ENCODE measurements at places on chromosomes 13 and 19.

DNA sequence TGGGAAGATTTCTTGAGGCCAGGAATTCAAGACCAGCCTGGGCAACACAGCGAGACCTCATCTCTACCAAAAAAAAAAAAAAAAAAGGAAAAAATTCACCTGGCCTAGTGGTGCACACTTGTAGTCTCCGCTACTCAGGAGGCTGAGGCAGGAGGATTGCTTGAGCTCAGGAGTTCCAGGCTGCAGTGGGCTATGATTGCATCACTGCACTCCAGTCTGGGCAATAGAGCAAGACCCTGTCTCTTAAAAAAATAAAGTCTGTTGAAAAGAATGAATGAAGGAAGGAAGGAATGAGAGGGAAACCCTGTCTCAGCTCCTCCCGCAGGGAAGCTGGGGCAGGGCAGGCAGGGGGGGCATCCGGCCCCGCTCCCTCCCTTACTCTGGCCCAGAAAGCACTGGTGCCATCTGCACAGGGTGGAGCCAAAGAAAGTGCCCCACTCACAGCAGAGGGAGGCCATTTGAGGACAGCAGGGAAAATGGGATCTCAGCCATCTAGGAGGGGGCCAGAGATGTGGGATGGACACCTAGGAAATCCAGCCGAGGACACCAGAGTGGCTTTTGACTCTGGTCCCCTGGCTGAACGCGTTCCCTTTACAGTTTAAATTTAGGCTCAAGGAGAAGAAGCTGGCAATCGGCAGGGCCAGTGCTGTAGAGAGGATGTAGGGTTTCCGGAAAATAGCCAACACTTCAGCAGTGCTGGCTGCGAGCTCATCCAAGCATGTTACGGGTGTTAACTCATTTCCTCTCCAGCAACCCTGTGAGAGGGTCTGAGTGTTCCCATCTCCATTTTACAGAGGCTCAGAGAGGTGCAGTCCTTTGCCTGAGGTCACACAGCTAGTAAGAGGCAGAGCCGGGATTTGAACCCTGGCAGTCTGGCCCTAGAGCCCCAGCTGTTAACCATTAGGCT lies 3.6 kb upstream of the HPN start:
- DNase-seq: no peak

DNA sequence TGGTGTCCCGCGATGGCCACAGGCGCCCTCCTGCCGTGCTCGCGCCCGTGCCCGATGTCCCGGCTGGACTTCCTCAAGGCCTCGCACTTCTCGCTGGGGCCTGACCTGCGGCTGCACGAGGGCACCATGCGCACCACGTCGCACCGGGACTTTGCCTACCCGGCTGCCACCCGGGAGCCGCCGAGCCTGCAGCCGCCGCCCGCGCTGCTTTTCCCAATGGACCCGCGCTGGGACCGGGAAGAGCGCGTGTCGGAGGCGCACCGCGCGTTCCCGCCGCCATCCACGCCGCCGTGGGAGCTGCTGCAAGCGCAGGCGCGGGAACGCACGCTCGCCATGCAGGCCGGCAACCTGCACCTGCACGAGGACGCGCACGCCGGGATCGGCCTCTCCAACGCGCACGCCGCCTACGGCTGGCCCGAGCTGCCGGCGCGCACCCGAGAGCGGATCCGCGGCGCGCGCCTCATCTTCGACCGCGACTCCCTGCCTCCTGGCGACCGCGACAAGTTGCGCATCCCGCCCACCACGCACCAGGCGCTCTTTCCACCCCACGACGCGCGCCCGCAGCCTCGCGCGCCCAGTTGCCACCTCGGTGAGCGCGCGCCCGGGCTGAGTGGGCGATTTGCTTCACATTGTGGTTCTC lies 12.1 kb upstream of the PEX11G start:
- no peak for DNase-seq

DNA sequence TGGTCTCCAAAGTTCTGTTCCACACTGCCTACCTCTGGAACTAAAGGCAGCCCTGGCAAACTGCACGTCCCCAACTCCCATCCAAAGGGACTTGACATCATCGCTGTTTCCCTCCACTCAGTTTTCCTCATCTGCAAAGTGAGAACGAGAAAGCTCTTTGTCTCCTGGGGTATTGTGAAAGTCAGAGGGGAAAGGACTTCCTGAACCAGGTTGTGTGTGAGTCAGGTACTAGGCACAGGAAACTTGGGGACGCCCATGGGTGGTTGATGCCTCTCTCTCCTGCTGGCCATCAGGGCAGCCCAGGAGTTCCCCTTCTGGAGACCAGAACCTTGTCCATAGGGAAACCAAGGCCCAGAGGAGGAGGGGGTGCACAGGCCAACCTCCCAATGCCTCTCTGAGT lies 4.7 kb downstream of the CRLF1 start:
- DNase-seq: no peak

DNA sequence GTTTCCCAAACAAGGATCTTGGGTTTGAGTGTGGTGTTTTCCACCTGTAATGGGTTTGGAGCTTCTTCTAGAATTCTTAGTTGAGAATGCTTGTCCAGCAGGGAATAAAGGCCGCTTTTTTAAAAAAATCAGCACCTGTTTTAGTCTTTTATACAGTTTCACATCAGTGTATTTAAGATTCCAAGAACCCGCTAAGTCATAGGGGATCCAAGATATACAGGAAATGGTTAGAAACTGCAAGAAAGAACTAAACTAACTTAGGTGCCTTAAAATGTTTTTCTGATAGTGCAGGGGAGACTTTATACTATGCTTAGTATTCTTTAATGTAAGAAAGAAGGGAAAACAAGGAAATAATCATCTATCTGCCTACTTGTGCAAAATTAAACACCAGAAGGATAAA lies 74.7 kb downstream of the C13orf42 start:
- no peak for DNase-seq

GRCh38 chr19:5225486-5226345 lies 114.9 kb downstream of the PTPRS start:
- no peak for DNase-seq

DNA sequence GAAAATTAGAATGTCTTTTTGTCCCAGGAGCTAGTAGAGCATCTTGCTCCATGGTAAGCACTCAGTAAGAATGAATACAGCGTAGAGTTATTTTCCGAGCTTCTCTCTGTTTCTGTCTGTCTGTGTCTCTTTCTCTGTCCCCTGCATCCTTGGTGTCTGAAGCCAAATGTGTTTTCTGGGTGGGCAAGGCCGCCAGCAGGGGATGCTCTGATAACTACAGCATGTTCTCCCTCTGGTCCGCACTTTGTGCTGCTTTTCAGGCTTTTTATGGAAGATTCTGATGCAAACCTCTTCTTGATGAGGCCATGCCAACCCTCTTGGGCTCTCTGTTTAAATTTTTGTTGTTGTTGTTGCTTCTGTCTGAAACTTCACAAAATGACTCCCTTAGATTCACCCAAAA lies 142.8 kb upstream of the UBL3 start:
- no peak for DNase-seq
